ENCODE measurements at places on chromosomes 3 and 15.

GRCh38 chr3:55173504-55173903, 245.6 kb upstream of the LRTM1 start:
- DNase-seq: no peak

GRCh38 chr15:38684440-38685010, 119.9 kb upstream of the RASGRP1 start:
- DNase-seq: no peak

DNA sequence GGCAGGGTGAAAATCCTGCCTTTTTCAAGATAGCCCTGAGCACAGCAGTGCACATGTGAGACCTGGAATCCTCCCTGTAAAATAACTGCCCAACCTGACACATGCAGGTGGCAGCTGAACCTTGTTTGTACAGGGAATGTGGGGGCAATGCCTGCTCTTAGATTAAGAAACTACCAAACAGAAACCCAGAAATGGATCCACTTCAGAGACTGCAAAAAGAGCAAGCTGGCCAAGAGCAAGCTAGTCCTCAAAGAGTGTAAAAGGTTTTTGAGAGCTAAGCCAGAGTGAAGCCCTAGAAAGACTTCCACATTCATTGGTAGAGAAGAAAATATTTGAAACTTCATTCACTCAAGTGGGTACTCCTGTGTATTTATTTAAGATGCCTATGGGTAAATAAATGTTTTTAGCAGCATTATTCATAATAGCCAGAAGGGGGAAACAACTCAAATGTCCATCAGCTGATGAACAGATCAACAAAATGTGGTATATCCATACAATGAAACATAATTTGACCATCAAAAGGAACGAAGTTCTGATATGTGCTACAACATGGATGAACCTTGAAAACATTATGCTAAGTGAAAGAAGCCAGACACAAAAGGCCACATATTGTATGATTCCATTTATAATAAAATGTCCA, 96.0 kb upstream of the TSC22D2 start:
- DNase-seq: no peak

GRCh38 chr3:142273501-142273900, 48.1 kb upstream of the GK5 start:
- DNase-seq: no peak

DNA sequence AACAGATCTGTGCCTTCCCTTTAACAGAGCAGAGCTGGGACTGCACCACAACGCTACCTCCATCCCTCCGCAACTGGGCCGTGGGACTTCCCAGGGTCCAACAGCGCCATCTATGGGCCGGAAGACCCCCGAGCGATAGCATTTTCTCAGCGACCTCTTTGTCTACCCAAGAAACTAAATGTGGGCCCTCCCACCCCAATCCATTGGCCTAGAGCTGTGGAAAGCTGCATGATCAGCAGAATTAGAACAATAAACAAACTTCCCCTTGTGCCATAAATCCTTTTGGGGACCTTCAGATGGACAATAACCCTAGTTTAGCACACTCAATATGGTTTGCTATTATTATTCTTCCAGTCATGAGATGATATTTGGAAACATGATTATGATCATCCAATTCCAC, 74.8 kb upstream of the NTRK3 start:
- no peak for DNase-seq
